ENCODE measurements at places on chromosomes 5 and 9.

DNA sequence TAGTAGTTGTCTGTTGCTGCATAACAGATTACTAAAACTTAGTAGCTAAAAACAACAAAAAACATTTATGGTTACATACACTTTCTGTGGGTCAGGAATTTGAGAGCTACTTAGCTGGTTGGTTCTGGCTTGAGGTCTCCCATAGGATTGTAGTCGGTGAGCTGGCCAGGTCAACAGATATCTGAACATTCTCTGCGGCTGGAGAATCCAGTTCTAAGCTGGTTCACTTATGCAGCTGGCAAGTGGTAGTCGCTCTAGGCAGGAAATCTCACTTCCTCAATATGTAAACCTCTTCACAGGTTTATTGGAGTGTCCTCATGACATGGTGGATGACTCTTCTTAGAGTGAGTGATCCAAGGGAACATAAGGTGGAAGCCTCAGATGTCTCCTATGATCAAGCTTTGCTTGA lies 65.7 kb upstream of the TNFAIP8 start:
- no peak for DNase-seq

- no peak for DNase-seq
Measured at GRCh38 chr5:122236270-122237040, 75.6 kb upstream of the SNCAIP start.

DNA sequence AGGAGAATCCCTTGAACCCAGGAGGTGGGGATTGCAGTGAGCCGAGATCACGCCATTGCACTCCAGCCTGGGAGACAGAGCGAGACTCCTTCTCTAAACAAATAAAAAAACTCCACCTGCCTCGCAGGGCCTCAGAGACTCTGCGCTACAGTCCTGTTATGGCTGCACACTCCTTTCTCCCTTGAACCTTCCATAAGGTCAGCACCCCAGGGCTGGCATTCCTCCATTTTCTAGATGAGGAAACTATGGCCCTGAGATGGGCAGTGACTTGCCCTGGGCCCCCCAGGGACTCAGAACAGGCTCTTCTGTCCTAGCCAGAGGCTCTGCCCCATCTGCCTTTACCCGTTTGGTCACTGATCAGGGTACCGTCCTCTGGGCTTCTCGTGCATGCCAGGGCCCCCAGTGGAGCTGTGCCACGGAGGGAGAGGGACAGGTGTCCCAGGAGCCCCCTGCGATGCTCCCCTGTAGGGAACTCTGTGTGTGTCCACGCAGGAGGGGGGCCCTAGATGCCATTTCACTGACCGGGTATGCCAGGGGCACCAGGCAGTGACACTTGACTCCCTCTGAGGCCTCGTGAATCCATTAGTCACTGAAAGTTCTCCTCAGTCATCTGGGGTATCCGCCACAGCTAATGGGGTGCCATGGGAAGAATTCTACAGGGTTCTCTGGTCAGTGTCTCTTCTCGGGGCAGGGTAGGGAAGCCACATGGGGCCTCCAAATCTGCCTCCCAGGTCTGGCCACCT lies 16.2 kb downstream of the RALGDS start:
- DNase-seq: no peak

GRCh38 chr5:80986382-80986781 lies 26.2 kb downstream of the RASGRF2 start:
- no peak for DNase-seq

GRCh38 chr5:147534172-147534951 lies 24.5 kb upstream of the DPYSL3 start:
- no peak for DNase-seq

DNA sequence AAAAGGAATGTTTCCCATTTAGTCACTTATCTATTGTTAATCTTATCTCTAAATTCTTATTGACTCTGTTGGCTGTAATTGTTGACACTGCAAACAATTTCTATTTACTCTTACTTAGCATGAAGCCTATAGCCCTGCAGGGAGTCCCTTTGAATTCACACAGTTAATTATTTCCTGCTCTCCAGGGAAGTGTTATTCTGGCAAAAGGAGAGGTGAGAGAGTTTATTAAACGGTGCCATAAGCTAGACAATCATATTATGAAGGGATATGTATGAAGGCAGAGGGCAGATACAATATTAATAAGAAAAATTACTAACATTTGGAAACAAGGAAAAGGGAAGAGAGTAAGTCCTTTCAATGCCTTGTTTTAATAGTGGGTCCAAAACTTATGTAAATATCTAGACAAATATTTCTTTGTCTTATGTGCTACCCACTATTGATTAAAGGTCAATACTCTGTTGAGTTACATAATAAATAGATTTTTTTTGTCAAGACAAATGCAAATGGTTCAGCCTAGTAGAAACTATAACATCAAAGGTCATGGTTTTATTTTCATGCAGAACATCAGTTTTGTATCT lies 107.1 kb downstream of the CDH18 start:
- no peak for DNase-seq

GRCh38 chr9:26551971-26552370 lies 340.6 kb downstream of the CAAP1 start:
- DNase-seq: no peak

DNA sequence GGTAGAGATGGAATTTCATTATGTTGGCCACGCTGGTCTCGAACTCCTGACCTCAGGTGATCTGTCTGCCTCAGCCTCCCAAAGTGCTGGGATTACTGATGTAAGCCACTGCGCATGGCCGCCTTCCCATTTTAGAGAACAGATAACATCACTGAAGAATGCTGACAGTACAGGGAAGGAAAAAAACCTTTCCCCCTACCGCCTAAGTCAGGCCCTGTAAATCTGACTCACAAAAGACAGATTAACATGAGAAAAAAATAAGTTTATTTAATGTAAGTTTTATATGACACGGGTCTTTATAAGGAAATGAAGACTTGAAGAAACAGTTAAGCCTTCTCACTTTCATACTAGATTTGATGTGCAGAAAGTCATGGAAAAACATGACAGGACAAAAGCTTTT lies 227.2 kb upstream of the ZNF608 start:
- DNase-seq: no peak

Data from MG63 (cell line).